ENCODE measurements at places on chromosomes 5 and 9.

GRCh38 chr9:7164440-7165330, 406.9 kb downstream of the KDM4C start:
- no peak for DNase-seq

DNA sequence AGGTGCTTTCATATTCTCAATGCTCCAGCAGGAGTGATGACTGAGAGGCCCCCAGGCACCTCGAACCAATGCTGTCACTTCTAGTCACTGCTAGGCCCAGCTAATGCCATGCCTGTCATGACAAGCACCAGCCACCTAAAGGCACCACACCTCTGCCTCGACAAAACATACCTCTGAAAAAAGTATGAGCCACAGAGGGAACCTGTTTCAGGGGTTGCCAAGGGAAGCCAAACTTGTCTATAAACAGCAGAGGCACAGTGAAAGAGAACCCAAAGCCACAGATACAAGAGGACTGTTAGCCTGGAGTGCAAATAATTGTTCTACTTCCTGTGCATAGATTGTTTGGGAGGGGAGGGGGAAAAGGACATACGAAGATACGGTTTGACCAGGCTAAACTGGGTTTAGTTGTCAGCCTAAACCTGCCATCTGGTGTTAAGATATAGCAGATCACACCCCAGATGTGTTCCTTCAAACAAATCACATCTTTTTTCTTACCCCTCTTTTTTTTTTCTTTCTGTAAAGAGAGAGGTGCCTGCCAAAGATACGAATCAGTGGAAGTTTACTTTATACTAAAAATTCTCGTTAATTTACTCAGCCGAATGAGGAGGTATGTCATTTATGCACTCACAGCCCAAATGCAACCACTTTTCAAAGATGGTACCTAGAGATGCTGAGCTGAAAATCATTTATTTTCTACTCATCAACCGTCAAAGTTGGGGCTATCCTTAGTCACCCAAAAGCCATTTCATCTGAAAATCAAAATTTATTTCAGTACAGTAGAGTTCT, 45.7 kb downstream of the BNC2 start:
- peak; percentile 8 for DNase-seq

DNA sequence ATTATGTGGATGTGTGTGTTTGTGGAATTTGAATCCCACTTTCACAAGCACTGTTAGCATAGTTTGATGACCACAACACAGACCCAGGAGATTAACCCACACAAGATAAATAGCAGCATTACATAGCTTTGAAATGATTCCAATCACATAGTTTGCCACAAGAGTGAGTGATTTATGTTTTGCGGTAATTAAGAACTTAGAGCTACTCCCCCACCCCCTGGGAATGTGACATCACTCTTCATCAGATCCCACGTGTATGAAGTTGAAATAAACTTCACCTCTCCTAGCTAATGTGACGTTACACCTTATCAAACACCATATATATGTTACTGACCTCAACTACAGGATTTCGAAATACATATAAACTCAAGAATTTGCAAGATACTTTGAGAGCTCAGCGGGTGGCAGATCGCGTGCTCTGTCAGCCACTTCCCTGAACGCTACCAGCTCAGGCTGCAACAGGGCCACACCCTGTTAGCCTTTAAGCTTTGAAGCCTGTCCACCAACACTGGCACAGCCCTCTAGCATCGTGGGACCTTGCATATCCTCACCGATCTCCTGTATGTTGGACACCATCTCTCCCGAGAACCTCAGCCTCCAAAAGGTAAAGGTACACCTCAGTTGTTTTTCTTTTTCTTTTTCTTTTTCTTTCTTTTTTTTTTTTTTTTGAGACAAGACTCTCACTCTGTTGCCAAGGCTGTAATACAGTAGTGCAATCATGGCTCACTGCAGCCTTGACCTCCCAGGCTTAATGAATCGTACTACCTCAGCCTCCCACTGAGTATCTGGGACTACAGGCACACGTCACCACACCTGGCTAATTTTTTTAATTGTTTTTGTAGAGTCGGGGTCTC, 1.7 kb upstream of the AGTPBP1 start:
- DNase-seq: peak; percentile 90

- DNase-seq: peak; percentile 81
Observed at GRCh38 chr5:126594748-126595485, at the start of gene ALDH7A1. ALDH7A1 (minus strand) TSS chr5:126595219; CDS start chr5:126595198, 21 bp downstream.

- no peak for DNase-seq
Observed at GRCh38 chr5:142954455-142954854, 184.3 kb downstream of the ARHGAP26 start.

GRCh38 chr9:121857928-121858327, 206.5 kb downstream of the DAB2IP start:
- DNase-seq: no peak

DNA sequence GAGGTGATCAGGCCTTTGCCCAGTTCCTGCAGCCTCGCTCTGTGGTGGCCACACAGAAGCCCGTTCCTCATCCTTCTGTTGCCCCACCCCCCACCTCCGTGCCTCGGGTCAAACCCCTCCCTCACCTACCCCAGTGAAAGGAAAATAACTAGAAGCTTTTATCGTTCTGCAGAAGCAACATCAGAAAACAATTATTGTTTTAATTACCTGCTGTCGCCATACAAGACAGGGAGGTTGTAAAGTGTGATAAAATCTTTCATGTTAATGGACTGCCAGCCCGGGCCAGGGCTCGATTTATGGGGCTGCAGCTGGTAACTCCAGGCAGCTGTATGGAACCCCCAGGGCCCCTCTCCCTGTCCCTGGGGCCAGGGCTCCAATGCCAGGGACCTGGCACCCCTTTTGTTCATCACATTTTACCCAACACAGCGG, 20.6 kb downstream of the UNC5A start:
- no peak for DNase-seq

DNA sequence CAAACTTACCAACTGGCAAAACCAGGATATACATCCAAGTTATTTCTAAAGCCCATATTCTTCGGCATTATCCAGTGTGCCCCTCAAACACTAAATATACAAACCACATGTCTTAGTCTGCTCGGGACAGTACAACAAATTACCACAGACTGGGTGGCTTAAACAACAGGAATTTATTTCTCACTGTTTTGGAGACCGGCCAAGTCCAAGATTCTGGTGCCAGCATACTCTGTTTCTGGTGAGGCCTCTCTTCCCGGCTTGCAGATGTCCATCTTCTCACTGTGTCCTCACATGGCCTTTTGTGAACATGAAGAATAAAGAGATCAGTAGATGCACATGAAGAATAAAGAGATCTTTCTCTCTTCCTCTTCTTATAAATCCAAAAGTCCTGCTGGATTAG, 12.9 kb upstream of the SLCO6A1 start:
- DNase-seq: no peak

DNA sequence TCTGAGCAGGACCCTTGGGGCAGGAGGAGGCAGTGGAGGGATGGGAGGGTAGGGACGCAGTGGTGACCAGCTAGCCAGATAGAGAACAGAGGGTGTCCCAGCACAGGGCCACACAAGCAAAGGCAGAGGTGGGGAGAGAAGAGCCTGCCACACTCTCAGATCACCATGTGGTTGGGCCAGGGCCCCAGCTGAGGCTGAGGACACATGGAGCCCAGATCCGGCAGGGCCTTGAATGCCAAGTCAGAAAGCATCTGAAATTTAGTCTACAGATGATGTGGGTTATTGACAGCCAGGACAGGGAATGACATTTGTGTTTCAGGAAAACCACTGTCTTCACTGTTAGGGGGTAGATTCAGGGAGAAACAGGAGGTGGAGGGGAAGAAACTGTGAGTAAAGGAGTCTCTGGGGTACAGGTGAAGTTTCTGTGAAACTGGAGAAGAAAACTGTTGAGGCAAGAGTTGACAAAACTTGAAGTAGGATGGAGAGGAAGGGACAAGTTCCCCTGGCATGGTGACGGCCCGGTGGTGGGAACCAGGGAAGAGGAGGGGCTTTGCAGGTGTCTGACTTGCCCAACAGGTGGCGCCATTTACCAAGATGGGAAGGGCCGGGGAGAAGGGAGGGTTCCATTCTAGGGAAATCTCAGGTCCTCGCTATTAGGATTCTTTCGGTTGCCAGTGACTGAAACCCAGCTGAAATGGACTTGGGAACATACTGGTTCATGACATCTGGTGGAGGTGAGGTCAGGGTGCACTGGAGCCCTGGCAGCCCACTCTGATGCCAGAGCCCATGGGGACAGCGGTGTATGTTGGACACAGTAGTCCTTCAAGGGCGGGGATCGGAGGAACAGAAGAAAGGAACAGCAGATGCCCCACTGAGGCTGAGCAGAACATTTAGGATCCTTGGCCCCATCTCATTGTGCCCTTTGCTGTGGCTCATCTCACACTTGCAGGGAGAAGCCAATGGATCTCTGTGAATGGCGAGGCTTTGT, 100.1 kb downstream of the KCNIP1 start:
- peak; percentile 7 for DNase-seq

GRCh38 chr5:154485096-154485491, 7.1 kb upstream of the HAND1 start:
- no peak for DNase-seq

DNA sequence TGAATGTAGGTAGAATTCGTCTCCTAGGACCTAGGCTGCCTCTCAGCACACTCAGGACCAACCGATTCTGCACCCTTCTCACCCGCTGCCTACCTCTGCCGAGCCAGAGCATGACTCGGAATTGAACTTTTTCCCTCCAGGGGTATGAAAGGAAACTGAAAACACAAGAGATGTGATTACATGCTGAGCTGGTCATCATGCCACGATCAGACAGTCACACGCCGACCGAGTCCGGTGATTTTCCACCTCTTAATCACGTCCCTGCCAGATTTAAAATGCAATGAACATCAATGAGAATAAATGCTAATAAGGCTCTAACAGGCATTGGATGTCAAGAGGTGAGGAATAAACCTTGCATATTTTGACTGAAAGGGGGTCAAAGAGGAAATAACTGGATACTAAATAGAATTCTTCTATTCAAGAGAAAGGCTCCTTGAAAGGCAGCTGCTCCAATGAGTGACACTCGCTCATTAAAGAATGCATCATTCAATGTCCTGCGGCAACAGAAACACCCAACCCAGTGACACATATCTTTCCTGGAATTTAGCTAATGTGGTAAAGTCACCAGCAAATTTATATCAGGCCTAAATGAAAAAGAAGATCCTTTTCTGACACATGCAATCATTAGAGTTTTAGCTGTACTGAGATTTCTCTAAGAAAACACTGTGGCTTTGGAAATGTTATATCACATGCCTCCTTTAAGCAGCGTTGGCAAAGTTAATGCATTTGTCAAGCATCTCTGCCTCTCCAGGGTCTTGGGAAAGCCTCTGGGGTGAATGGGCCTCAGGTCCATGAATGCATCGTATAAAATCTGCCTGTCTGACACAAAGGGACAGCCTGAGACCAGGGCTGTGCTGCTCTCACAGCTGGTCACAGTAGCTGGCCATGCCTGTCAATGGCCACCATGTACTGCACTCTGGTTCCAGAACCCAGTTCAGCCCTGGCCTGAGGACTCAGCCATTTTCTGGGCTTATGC, 128.7 kb downstream of the SPOCK1 start:
- peak; percentile 57 for DNase-seq

DNA sequence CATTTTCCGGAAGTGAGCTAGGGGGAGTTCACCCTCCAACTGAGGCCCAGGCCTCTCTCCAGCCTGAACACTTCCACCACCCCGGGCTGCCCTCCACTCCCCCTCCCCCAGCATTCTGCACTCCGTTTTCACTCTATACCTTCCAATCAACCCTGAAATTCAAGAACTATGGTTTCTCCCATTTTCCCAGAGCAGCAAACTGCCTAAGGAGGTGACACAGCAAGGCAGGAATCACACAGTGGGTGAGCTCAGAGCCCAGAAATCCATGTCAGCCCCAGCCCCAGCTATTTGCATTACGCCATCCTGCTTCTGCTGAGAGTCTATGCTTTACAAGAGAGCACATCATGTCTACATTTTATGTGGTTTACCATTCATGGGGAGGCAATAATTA, 11.9 kb downstream of the MSX2 start:
- peak; percentile 25 for DNase-seq

- DNase-seq: peak; percentile 40
Observed at GRCh38 chr9:33737811-33738606, 57.4 kb upstream of the PRSS3 start.

GRCh38 chr9:136022731-136023409, 61.7 kb upstream of the UBAC1 start:
- DNase-seq: no peak

Data from RCC 7860 (cell line).